ENCODE measurements at places on chromosomes 5 and 9. TPM values are rescaled to one million over a fixed set of nuclear protein-coding genes. Genes with fewer than 3 reads are reported as not detected.

- DNase-seq = peak; percentile 93
These were observed 395 bp downstream of the TLN1 start for GRCh38 chr9:35731415-35732184.

GRCh38 chr5:130724658-130725057 is 440.4 kb downstream of the HINT1 start:
- no peak for DNase-seq

DNA sequence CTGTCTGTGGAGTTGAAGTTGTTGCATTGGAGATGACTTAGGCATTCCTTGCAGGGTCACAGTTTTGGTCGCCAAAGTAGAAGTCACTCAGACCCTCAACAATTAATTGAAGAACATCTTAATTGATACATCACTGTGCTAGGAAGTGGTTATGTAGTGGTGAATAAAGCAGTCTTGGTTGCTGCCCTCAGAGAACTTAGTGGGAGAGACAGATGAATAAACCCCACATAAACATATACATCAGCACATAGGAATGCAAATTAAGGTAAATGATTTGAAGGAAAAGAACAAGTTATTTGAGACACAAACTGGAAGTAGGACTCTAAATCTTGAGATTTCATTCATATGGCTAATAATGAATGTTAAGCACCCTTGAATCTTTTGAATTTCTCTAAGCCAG is 25.7 kb downstream of the FAM174A start:
- no peak for DNase-seq

GRCh38 chr9:3074247-3074646 is 230.4 kb upstream of the PUM3 start:
- DNase-seq = no peak

GRCh38 chr5:171363846-171364245 is 23.8 kb upstream of the NPM1 start:
- no peak for DNase-seq

DNA sequence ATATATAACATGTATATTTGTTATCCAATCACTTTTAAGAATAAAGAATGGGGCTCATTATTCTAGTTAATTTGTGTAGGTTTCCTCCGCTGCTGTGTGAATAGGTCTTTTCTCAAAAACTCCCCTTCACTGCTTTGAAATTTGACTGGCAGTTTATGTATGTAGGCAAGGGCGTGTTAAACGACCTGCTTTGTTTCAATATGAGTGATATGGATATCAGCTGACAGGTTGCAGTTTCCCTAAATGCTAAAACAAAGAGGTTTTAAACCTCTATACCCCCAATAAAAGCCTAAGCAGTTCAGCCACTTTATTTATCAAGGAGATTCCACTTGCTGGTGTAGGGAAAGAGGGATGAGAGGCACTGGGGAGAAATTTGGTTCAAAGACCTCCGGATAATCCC is 159.6 kb downstream of the TMEM167A start:
- DNase-seq = no peak

DNA sequence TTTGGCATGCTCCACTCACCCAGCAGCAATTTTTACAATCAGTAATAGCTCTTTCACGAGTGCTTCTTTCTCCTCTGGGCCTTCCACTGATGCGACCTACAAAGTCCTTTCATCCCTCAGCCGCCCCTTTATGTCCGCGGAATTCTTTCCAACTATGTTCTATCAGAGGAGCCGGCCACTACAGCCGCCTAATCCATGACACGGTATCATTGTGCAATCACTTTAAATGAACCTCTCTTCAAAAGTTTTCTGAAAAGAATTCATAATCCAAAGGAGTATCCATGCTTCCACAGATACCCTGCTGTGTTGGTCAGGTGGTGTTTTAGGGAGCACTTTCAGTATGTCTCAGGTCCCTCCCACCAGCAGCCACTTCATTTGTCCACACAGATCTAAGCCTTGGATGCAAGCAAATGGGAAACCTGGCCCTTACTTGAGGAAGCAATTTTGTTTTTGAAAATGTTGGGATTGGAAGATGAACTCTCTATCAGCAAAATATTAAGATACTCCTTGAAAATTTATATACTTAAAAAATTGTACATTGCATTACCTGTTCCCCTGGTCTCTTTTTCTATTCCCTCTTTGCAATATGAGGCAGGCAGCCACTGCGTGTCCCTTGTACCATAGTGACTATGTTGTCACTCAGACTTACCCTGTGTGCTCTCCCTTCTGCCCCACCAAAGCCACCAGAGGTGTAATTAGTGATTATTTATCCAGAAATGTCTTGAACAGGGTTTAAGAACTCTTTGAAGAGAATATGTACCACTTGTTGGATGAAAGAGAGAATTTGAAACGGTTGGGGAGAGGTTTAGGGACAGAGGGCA is 12.9 kb upstream of the MEF2C start:
- DNase-seq = no peak

- DNase-seq = no peak
These were observed 59.9 kb downstream of the GABRA6 start for GRCh38 chr5:161745392-161745791.

DNA sequence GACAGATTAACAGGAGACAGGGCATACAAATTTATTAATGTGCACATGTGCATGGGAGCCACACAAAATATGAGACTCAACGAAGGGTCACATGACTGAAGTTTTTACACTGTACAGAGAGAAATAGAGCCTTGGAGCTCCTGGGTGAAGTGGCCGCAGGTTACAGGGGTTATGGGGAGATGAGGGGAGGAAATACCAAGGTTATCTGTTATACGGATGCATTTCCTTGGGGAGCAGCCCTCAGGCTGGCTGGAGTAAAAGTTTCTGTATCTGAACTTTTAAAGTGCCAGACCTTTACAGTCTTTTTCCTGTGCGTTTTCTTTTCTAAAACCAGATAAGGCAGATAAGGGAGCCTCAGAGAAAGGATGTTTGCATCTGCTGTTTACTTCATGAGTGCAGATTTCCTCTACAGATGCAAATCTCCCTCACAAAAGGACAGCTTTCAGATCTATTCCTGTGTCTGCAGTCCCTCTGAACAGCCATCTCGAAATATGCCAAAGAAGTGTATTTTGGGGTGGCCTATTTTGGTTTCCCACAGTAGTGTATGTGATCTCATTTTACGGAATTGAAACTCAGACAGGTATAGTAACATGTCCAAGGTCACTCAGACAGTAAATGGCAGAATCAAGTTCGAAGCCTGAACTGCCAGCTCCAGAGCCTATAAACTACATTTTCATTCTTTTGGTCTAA is 139.3 kb upstream of the FBXL17 start:
- no peak for DNase-seq

GRCh38 chr9:136754626-136755301 is 3.3 kb downstream of the LCN8 start:
- no peak for DNase-seq

GRCh38 chr9:99605016-99605743 is 216.5 kb upstream of the NR4A3 start:
- DNase-seq = no peak

- peak; percentile 90 for DNase-seq
These were observed 605.7 kb downstream of the RAB3C start for GRCh38 chr5:59188419-59189225.

Gene INSL4
- total RNA-seq = not detected

Gene STPG3
- total RNA-seq = not detected

Gene ESM1
- total RNA-seq = not detected

Gene C5orf58
- not detected for total RNA-seq

Gene IRX4
- 44.8 TPM for total RNA-seq

Gene AQP3
- 1,261 TPM for total RNA-seq

All from lower leg skin (tissue), 4 donors.